Stimulated activated CD8-positive, alpha-beta memory T cell treated with anti-CD3 and anti-CD28 coated beads, Interleukin-15, amount 100 ng/mL, for 24 hours (primary cell): ENCODE measurements at places on chromosomes 5 and 9.
A peak's percentile ranks its signal among the peaks of the same experiment; 100 is the strongest.

DNA sequence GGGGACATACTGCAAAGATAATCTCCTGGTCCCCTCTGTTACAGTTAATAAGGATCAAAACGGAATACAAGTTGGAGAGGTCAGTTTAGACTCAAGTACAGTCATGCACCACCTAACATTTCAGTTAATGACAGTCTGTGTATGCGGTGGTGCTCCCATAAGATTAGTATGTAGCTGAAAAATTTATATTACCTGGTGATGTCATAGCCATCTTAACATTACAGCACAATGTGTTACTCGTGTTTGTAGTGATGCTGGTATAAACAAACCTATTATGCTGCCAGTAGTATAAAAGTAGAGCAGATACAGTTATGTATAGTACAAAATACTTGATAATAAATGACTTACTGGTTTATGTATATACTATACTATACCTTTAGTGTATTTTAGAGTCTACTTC, 207.9 kb downstream of the GDNF start:
- DNase-seq, result no peak

GRCh38 chr5:173672891-173673290, 56.4 kb upstream of the BOD1 start:
- DNase-seq, result no peak

- DNase-seq, result no peak
These were observed 208.6 kb downstream of the EPB41L4A start for GRCh38 chr5:112210430-112211005.

DNA sequence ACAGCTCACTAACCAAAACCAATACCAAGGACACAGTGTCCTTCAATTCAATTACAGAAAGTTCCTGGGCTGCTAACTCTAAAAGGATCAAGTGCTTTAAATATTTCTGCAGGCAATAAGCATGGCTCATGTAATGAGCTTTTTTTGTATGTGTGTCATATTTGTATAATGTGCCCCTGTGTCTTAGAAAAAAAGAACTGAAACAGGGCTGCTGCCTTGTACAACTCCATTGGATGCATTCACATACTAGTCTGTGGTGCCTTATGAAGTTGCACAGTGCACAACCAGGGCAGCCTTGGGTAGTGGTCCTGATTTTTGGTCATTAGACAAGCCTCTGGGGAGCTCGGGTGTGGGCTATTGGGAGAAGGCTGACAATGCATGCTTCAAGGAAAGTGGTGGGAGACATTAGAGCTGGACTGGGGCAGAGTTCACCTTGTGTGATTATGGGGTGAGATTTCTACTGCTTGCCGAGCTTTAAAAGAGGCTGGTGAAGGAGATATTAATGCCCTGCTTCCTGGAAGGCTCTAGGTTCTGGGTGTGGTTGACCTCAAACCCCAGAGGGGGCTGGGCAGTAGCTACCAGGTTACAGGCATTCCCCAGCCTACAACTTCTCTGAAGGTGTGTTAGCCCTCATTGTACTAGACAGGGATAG, 3.6 kb upstream of the CPEB4 start:
- no peak for DNase-seq

GRCh38 chr9:68533678-68534077, 7.0 kb downstream of the TMEM252 start:
- no peak for DNase-seq

- DNase-seq, result no peak
These were observed 6.5 kb downstream of the ADAMTS13 start for GRCh38 chr9:133428617-133429101.

- DNase-seq, result no peak
These were observed 3.4 kb downstream of the MEIKIN start for GRCh38 chr5:131942016-131942415.

- no peak for DNase-seq
These were observed 78.4 kb downstream of the NDFIP1 start for GRCh38 chr5:142186857-142187594.

- no peak for DNase-seq
These were observed 22.5 kb upstream of the NIPSNAP3A start for GRCh38 chr9:104725014-104725413.

DNA sequence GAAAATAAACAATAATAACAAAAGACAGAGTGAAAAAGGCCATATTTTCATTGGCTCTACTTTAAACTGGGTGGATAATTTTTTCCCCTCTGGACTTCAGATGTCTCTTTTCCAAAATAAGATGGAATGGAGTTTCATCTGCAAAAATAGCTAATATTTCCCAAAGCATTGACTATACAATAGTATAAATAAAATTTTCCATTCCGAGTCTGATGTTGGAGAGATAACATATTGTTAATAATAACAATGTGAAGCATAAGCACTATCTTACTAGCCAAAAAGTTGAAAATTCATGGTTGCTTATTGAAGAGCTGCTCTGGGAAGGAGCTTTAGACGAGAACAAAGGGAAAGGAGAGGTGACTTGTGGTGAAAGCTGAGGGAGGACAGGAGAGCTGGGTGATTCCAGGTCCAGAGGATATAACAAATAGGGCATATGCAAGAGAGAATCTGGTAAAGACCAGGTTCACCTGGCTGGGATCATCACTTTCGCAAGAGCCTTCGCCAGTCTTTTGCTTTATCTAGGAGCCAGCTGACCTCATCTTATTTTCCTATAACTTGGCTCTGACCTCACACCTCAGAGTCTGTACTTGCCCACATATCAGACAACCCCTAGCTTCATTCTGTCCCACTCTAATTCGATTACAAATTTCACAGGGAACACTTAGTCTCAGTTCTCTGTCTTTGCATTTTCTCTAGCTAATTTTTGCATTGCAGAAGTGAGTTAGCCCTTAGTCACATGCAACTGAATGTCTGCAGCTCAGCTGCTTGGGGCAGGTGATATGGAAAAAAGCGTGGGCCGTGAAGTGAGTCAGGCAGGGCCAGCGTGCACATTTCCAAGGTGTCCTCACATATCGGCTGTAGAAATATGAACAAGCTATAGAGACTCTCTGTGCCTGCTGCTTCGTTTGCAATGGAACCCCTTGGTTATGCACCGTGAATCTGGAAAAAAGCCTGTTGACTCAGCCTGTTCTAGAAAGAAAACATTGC, 7.6 kb upstream of the ZNF474 start:
- no peak for DNase-seq

DNA sequence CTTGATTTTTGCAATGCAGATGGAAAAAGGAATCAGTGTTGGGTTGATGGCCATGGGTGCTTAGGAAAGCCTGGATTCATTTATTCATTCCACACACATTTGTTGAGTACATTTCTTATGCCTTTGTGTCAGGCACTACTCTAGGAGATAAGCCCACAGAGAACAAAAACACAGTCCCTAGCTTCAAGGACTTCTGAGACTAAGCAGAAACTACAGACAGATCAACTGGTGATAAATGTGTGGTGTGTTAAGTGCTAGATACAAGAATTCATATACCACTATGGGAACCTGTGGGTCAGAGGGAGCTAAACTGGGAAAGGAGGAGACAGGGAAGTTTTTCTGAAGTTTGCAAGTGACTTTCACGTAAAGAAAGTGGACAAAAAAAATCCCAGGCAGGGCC, 119.9 kb downstream of the CEMIP2 start:
- DNase-seq, result no peak

DNA sequence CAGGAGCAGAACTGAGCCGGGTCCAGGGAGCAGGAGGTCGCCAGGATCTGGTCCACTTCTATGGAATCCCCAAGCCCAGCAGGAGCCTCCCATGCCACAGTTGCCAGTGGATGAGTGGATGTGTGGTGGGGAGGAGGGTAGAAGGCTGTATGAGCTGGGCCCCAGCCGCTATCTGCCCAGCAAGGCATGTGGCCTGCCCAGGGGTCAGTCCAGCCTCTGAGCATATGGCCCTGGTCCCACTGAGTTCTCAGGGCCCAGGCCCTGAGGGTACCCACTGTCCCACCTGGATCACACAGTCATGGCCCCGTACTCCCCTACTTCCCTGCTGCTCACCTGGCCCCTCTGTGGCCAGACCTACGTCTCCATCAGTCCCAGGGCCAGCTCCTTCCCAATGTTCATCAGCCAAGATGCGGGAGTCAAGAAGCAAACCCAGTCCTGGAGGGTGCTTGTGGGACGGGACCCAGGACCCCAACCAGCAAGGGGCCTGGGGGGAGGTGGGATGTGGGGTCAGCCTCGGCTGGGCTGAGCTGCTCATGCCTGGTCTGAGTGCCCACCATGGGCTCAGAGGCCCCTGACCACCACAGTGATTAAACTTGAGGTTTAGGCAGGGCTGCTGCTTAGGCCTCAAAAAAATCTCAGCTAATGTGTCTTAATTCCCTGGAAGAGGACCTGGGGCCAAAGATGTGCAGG, 152.7 kb downstream of the COL23A1 start:
- DNase-seq, result no peak

GRCh38 chr9:111803924-111804323, 9.2 kb upstream of the SHOC1 start:
- DNase-seq, result no peak

- no peak for DNase-seq
These were observed 210.5 kb downstream of the GRIA1 start for GRCh38 chr5:153700940-153701339.

DNA sequence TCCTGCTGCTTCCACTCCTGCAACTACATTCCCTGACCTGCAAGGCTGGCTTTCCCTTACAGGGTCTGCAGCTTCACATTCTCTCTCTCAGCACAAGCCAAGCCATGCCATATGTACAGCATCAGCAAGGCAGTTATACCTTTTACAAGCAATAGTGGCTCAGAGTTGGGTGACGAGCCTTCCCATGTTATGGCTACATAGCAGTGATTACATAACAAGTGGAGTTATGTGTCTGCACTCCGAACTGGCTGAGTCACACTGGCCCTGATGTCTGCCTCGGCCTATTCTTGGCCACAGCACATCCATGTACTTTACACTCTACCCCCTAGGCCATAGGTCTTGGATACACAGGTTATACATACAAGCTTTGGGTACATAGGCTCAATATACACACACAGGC, 52.0 kb upstream of the SNCAIP start:
- DNase-seq, result no peak

GRCh38 chr9:90813523-90813922, 11.9 kb downstream of the SYK start:
- no peak for DNase-seq

GRCh38 chr9:6224393-6225154, 9.0 kb downstream of the IL33 start:
- no peak for DNase-seq

DNA sequence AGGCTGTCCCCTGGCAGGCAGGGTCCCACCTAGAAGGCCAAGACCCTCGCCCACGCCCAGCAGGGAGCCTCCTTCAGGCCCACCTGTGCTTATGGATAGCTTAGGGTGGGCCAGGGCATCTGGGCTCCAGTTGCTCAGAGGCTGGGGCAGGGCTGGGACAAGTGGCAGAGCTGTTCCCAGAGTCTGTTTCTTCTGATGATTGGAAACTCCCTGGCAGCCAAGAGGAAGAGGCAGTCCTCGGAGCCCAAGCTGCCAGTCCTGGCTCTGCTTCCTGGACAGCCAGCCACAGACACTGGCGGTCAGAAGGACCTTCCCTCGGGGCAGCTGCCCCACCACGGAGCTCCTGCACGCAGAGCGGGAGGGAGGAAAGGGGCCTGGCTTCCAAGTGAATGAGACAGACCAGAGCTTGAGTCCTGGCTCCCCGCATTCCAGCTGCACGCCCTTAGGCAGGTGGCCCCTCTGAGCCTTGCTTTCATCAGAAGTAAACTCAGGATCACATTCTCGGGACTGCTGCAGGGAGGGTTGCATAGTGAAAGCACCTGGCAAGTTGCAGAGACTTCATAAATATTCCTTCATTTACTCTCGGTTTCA, 37.9 kb upstream of the GABRP start:
- no peak for DNase-seq

- DNase-seq, result no peak
These were observed 44.8 kb downstream of the LURAP1L start for GRCh38 chr9:12819436-12820185.

GRCh38 chr5:16593013-16593412, 23.8 kb downstream of the RETREG1 start:
- no peak for DNase-seq

- no peak for DNase-seq
These were observed 19.8 kb upstream of the MYORG start for GRCh38 chr9:34396276-34397214.

- DNase-seq, result no peak
These were observed 47.0 kb upstream of the EXOC3 start for GRCh38 chr5:395921-396530.

- DNase-seq, result no peak
These were observed 106.7 kb upstream of the SLC28A3 start for GRCh38 chr9:84447305-84447704.

- DNase-seq, result peak; percentile 90
These were observed at the start of gene TOR1B for GRCh38 chr9:129802833-129803675. TOR1B (plus strand) TSS chr9:129803184; CDS start chr9:129803213, 29 bp downstream.

- DNase-seq, result no peak
These were observed 3.2 kb downstream of the PPARGC1B start for GRCh38 chr5:149733129-149733900.

DNA sequence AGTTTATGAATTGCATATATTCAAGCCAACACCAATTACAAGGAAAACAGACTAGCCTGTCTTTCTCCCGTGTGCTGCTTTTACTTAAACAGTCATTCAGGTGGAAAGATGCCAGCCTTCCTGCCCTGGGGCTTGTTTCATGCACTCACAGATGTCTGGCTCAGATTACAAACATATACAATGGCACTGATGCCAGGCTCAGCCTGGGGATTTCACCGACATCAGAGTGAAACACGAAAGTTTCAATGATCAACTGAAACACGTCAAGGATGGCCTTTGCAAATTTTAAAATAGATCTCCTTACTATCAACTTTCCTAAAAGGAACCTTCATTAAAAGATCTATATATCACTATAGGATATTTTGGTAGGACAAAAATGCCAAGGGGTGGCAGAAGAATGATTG, 1576.5 kb downstream of the EFNA5 start:
- no peak for DNase-seq

DNA sequence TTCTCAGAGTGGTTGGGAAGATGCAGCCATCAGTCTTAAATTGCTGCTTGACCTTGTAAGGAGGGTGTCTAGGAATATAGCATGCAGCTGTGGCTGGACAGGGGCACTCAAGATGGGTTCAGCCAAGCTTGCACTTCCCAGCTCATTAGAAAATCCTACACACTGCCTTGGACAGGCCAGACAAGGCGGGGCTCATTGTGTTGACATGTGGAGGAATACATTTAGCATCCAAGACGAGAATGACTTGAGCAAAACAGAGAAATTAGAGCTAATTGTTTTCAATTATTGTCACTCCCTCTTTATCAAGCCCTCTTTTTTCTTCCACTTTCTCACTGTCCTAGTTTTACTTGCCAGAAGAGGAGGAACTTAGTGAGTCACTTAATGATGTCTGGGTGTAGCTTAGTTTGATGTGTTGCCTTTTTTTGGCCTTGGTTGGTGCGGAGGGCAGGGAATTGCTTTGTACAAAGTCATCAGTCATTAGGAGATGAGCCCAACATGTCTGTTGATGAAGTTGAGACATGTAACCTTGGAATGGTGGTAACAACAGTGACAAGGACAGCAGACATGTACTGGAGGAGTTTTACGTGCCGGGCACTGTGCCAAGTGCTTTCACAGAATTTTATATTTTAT, 1219.3 kb upstream of the WWC1 start:
- no peak for DNase-seq

DNA sequence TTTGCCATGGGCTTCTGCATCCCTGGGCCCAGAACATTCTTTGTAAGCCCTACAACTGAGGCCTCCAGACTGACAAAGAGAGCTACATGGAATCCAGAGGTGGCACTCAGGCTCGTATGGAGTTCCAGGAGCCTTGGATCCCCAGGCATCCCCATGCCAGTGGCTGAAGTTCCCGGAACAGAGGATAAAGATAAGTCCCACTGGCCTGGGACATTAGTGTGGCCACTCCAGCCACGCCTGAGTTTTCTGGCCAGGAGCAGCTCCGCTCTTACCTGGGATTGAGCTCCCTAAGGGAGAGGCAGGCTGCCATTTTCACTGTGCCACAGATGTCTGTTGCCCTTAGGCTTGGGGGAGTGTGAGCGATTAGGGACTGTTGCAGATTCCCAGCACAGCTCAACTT, 656.3 kb upstream of the FAM174A start:
- no peak for DNase-seq
